Mammary epithelial cell (primary cell): ENCODE measurements at places on chromosomes 3 and 15.

DNA sequence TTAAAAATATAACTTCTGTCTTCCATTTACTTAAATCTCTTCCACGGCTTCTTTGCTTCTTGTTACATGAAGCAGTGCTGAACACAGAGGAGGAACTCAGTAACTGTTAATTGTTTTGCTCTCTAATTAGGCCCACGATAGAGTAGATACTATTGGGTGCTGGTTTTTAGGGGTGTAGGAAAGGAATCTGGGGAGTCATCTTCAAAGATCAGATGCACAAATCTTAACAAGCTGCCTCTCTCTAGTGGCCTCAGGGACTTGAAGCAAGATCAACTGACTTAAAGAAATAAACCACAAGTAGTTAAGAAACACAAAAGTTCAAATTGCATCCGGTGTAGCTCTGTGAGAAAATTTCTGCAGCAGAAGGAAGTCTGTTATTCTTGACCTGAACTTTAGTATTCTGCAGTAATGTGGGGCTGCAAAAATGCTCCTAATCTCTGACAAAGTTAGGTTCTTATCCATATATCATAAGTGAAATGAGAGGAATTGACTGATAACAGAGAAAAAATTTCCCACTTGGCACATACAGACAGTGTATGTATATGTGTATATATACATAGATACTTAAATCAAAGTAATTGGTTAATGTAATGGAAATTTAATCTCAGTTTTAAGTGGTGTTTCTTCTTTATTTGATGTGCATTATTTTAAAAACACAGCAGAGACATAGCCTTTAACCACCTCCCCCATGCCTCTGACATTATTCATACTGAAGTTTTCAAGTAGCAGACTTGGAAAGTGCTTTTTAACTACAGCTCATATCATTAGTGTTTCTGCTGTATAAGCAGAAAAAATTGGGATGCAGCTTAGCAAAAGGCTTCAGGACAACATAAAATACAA, 51.8 kb downstream of the CHST2 start:
- peak; percentile 26 for DNase-seq

- DNase-seq = no peak
These were observed 667.4 kb downstream of the ROBO2 start for GRCh38 chr3:77707281-77707680.

GRCh38 chr3:21531909-21532308, 219.1 kb downstream of the ZNF385D start:
- no peak for DNase-seq

DNA sequence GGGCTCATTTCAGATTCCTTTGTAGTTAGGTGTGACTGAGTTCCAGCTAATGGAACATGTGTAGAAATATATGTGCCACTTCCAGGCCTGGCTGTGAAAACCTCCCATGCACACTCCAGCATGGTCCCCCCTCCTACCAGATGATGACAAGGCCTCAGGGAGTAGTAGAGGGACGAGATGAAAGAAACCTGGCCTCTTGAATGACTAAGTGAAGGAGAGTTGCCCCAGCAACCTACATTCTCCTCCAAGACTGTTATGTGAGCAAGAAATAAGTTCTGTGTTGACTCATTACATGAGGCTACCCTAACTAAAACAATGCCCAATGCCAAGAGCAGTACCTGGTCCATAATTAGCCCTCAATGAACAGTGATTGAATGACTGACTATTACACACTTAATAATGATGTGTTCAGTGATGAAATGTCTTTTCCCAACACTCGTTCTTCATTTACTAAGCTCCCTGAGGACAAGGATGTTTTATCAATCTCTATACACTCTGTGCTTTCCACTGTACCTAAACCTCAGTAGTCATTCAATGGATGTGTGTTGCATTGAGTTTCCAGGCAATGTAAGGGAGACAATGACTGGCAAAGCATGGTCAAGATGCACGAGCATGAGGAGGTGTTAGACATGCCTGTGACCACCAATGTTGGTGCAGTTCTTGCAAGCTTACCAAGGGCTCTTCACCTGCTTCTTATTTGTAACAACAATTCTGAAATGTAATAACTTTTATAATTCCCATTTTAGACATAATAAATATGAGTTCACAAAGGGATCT, 62.0 kb upstream of the BCL6 start:
- DNase-seq = peak; percentile 85

- DNase-seq = peak; percentile 12
These were observed 40.6 kb upstream of the NMNAT3 start for GRCh38 chr3:139718415-139718814.

- DNase-seq = no peak
These were observed 73.0 kb upstream of the ETV5 start for GRCh38 chr3:186181901-186182300.

GRCh38 chr3:8593021-8593827, 51.4 kb downstream of the SSUH2 start:
- no peak for DNase-seq

DNA sequence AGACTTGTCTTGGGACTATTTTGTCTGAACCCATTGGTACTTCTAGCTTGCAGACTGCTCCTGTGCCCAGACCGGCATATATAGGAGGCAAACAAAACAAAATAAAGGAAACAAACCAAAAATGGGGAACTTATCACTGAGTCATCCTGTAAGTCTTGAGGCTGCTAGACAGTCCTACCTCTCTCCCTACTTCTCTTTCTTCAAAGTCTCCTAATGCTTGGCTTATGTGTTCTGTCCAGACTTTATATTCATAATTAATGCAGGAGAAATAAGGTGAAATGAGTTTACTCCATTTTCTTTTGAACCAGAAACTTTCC, 266.2 kb downstream of the ZNF385D start:
- DNase-seq = no peak

DNA sequence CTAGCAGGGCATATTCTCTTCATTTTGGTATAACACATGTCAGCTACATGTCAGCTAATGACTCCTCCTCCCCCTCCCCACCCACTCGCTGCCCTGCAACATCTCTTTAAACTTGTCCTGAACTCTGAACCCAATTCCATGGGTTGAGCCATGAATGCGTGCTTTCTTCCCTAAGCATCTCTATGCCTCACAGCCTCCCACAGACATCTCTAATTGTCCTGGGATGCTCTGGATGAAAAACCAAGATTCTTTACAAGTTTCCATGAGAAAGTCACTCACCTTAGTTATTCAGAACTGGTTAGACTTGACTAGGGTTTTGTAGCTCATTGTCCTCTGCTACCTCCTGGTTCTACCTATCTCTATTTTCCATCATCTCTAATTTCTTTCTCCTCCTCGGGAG, 629.1 kb downstream of the TBL1XR1 start:
- DNase-seq = no peak

- DNase-seq = no peak
These were observed 12.0 kb downstream of the CD86 start for GRCh38 chr3:122067214-122067550.

GRCh38 chr15:83657549-83657948, 3.6 kb downstream of the ADAMTSL3 start:
- DNase-seq = no peak

GRCh38 chr3:51945926-51946705, 4.0 kb downstream of the PARP3 start:
- no peak for DNase-seq

DNA sequence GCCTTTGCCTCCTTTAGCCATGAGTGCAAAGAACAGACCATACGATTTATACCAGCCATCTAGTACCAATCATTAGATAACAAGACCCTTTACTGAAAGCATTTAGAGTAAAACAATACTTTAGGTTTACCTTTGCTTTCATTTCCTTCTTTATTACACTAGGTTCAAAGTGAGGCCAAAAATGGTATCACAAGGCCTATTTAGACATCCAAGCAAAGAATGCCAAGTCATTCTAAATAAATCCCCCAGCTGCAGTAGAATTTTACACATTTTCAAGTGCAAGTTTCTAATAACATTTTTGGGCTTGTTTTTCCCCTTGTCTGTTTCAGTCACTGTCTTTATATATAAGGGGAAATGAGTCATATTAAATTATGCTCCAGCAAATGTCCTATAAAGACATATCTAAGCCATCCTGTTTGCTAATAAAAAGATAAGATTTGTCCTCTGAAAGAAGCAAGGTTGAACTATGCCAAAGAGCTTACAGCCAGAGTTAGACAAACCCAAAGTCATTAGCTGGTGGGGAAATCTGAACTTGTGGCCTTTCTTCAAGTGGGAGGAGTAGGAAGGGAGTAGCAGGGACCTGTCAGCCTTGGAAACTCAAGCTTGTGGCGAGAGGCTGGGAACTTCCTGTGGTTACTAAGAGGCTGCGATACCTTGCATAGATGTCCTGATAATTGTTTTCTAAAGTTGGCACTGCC, 232.7 kb downstream of the MECOM start:
- peak; percentile 80 for DNase-seq

DNA sequence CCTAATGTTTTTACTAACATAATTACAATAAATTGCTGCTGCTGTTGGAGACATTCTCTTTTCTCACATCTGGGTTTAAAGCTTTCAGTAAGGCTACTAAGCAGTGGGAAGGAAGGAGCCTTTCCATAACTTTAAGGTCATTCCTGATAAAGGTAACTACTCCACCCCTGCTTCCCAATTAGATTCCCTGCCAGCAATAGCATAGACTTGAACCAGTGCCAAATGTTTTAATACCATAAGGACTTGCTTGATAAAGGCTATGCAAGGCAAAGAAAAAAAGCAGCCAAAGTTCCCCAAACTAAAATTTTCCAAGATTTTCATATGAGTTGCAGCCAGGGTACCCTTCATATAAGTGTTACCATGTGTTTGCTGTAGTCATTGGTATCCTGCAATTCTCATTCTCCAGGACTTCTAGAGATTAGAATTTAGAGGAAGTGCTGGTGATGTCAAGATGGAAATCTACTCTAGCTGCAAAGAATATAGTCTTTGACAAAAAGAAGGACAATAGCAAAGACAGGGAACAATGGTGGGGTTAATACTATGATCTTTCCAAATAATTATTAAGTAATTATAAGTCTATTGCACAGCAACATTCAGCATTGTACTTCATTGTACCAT, 106.1 kb downstream of the FILIP1L start:
- no peak for DNase-seq

DNA sequence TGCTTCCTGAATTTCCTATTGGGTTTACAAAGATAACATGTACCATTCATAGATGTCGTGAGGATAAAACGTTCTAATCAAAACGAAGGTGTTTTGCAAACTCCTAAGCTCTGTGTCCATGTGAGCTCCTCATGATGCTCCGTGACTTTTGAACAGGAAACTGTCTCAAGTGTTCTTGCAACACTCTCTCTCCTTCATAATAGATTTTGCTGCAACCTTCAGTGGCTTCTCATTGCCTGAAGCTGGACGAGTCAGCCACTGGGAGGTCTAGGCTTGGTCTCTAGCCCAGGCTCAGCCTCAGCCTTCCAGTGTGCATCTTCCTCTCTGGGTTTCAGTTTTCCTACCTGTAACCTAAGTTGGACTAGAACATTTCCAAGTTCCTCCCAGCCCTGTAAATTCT, 18.7 kb upstream of the BCL2A1 start:
- peak; percentile 31 for DNase-seq

DNA sequence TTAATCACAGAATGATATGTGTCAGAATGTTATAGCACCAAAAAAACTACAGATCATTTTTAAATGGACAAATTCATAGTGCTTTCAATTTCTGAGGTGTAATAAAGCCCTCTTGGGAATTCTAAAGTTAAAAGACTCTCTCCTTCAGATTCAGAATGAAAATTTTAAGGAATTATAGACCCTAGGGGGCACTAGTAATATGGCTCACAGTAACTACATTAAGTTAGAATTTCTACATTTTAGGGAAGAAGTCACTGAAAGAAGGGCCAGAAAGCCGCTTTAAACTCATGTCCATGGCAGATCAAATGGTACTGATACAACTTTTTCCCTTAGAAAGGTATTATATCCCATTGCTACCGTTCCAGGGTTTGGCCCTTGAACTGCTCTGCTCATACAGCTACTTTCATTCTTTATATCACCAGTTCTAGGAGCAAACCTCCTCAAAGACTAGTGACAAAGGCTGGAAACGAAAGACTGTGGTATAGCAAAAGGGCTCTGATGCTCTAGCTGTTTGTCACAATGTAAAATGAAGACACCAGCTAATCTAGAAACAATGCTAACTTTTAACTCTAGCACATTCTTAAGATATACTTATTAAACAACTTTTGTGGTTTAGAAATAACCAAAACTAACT, 18.1 kb downstream of the DAZL start:
- DNase-seq = no peak

GRCh38 chr3:51706788-51707731, at the start of gene GRM2:
TSS of gene GRM2 (plus strand) at chr3:51707068. CDS start at chr3:51708984, 1,916 bp downstream.
- DNase-seq = peak; percentile 47

- DNase-seq = no peak
These were observed 270.6 kb upstream of the HES1 start for GRCh38 chr3:193865339-193865738.

DNA sequence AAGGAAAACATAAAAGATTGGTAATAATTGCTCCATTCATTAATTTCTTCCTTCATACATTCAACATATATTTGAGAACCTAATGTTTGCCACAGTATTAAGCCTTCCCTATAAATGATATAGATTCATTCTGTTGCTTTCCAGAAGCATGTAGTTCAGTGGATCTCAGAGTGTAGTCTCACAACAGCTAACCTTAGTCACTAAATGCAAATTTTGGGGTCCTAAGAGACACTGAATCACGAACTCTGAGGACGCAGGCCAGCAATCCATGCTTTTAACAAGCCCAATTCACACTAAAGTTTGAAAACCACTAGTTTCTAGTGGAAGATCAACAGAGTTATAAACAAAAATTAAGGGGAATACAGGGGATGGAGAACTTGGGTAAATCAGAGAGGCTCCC, 7.2 kb upstream of the AQR start:
- no peak for DNase-seq

DNA sequence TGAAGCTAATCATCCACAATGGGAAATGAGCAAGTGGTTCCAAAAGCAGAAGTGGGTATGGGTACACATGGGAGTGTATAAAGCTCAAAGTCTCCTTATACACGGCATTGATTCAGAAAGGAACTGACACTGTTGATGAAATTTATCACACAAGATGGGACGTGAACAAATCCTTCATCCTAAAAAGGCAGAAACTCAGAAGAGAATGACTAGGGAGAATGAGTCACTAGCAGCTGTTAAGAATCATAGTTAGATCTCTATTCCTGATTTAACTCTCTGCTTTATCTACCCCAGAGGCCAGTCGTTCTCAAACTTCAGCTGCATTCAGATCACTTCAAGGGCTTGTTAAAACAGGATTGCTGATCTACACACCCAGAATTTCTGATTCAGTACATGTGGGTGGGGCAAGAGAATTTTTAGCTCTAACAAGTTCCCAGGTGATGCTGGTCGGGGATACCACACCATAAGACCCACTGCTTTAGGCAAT, 97.7 kb upstream of the PHLDB2 start:
- DNase-seq = peak; percentile 100
